Stimulated activated CD8-positive, alpha-beta memory T cell treated with anti-CD3 and anti-CD28 coated beads, Interleukin-4, amount 100 ng/mL, for 4 hours (primary cell): ENCODE measurements at places on chromosomes 2 and 18.

- DNase-seq: no peak
Observed at GRCh38 chr2:120821446-120822160, 85.9 kb downstream of the GLI2 start.

GRCh38 chr18:48238206-48238605 is 171.0 kb downstream of the ZBTB7C start:
- DNase-seq: no peak

DNA sequence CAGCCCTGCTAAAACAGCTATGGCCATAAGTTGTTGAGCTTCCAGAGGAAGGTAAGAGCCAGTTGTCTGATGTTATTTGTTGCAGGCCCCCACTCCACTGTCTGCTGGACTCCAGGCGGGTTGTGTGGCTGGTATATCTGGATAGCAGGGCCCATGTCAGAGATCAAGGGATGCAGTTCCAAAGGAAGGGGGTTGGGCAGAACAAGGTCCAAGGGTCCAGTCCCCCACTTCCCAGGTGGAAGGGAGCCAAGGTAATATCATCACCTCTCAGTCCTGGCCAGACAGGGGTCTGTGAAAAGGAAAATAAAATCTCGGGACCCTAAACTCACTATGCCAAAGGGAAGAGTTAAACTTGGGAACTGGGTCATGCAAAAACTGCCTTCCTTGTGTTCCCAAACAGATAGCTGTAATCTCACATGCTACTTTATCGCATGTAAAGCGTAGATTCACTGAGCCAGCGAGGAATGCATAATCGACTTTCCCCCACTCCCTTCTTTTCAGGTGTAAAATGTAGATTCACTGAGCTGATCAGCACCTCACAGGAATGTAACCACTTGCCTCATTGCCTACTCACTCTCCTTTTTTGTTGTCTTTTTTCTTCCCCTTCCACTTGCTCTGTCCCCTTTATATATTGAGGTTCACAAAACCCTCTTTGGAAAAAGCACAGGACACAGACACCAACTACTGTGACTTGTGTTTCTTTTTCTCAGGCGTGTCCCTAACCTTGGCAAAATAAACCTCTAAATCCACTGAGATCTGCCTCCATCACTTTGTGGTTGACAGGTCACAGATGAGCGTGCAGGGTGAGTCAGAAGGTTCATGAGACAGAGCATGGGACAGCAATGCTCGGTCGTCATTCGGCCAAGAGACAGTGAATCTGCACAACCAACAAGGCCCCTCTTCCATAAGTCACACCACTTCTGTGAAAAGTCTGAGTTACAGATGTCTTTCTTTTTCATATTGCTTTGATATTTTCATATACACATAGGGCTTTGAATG is 255.3 kb upstream of the SIX2 start:
- DNase-seq: no peak

DNA sequence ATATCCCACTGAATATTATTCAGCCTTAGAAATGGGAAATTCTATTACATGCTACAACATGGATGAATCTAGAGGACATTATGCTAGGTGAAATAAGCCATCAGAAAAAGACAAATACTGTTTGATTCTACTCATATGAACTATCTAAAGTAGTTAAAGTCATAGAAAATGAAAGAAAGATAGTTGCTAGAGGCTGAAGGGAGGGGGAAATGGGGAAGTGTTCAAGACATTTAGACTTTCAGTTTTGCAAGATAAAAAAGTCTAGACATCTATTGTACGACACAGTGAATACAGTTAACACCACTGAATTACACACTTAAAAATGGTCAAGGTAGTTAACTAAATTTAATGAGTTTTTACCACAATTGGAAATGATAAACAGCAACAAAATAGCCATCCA is 835.9 kb upstream of the CHAC2 start:
- DNase-seq: no peak

DNA sequence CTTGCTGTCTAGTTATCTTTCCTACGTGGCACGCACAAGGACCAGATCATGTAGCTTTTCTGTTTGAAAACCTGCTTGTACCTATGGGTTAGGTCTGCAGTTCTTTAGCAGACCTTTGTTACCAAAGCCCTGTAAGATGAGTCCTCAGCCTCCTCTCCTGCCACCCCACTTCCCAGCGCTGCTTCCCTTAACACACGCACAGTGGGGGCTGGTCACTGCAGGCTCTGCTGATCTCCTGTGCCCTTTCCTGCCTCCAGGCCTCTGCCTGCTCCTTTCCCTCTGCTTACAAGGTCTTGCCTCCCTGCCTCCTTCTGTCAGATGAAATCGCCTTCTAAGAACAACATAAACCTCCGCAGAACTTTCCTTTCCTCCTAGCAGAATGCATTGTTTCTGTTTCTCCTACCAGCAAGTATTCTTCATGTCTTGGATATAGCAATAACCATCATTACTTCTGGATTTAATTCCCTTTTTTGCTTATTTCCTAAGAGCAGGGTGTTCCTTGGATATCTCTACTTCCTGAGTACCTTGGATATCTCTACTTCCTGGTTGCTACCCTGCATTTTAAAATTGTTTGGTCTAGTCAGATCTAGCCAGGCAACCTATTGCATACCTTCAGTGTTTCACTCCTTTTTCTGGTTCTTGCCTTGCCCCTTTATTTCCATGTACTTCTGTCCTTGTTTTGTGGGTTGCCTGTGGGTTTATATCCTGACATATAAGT is 159.6 kb upstream of the ALPP start:
- no peak for DNase-seq

GRCh38 chr2:149738767-149739166 is 151.2 kb upstream of the MMADHC start:
- no peak for DNase-seq

GRCh38 chr18:61727241-61728193 is 165.3 kb downstream of the RNF152 start:
- DNase-seq: no peak

GRCh38 chr2:39240758-39241157 is 3.0 kb downstream of the CDKL4 start:
- no peak for DNase-seq

GRCh38 chr18:70645971-70646370 is 357.1 kb downstream of the SOCS6 start:
- DNase-seq: no peak

DNA sequence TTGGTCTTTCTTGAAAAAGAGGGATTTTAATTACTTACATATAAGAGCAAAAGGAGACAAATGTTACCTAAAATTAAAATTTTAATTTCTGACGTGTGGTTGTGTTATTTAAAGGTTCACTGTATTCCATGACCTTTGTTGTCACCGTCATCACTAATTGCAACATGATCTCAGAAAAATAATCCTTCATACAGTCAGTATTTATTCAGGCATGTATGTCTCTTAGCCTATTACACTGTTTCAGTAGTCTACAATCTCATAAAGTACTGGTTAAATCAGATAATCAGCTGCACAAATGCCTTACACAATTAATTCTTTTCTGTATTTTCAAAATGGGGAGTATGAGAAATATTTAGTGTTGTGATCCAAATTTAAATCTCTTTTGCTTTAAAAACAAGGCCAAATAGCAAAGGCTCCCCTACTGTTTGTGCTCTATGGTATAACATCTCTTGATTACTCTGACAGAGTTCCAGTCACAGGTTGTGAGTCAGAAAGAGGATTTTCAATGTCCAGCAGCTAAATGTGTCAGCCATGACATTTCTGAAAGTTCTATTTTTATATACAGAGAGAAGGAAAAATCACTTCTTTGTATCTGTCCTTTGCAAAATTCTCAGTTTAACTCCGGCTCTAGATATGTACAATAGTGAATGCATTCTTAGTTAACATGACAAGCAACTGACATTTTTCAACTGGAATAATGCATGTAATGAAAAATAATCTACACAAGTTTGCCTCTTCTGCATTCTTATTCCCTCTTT is 184.0 kb downstream of the FIGN start:
- DNase-seq: no peak

DNA sequence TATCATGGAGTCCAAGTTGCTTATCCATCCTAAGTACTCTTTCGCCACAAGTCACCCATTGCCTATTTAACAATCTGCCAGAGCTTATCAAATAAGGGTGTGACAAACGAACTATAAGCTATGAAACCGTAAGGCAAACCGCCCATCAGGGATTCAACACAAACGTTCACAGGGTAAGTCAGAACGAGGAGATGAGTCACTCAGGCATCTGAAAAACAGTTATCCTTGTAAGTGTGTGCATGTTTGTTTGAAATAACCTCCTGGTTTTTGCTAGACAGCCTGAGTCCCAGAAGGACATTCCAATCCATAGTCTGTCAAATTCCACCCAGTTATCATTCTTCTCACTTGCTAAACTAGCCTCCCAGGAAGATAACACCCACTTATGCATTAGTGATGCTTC is 299.1 kb downstream of the PAX3 start:
- no peak for DNase-seq

- no peak for DNase-seq
Observed at GRCh38 chr2:64186699-64187605, 42.7 kb upstream of the PELI1 start.

- no peak for DNase-seq
Observed at GRCh38 chr2:61436092-61436491, 34.8 kb downstream of the USP34 start.

GRCh38 chr2:147630585-147630984 is 214.2 kb upstream of the ACVR2A start:
- no peak for DNase-seq

GRCh38 chr2:6657855-6658254 is 207.9 kb downstream of the CMPK2 start:
- DNase-seq: no peak

DNA sequence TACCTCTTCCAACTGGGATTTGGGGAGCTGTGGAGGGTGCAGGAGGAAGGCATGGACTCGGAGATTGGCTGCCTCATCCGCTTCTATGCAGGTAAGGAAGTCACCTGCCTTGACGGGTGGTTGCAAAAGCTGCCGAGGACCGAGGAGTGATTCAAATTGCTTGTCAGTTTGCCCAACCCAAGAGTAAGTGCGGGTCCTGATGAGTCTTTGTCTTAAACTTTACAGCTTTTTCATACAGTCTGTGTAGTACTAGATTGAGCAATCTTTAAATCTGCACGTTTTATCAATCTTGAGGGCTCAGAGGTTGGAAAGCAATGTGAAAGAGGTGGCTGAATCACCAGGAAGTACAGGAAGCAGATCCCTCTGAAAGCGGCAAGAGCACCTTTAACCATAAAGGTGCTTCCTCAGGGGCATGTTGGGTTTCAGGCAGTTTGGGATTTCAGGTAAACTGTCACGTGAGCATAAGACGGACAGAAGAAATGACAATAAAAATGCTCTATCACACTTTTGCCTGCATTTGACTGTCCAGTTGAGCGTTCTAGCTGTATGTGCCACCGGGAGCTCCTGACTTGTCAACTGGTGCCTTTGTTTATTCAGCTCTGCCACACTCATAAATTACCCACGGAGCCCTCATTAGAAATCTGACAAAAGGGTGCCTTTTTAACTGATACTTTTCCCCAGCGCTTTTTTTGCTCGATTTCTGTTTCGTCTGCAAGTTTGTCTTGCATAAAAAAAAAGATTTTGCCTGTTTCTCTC is 2.0 kb downstream of the PHLPP1 start:
- no peak for DNase-seq

DNA sequence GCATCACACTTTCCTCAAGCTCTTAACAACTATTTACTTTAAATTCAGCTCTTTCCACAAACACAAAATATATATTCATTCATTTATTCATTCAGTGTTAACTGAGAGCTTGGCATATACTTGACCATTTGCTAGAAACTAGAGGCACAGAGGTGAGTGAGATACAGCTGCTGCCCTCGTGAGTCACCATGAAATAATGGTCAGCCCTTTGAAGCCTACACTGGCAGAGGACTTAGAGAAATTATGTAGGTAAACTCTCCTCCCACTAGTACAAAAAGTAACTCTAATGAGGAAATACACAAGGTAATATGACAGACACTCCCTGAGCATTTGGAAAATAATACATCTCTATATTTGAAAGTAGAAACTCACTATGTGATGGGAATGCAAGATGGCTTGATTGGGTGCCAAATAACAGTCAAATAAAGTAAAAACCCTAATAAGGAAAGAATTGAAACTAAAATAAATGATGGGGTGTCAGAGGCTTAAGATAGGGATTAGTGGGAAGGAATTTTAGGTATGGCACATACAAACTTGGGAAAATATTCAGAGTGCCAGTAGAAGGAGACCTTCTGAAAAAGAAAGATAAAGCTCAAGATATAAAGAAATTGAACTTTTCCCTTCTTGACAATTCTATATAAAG is 61.1 kb downstream of the ANTXR1 start:
- no peak for DNase-seq

- no peak for DNase-seq
Observed at GRCh38 chr18:8705238-8705960, at the start of gene MTCL1. Gene MTCL1, plus strand, starts transcription at chr18:8705556. Its CDS starts 105 bp downstream, at chr18:8705661.

- DNase-seq: no peak
Observed at GRCh38 chr2:714005-714741, 37.0 kb upstream of the TMEM18 start.

DNA sequence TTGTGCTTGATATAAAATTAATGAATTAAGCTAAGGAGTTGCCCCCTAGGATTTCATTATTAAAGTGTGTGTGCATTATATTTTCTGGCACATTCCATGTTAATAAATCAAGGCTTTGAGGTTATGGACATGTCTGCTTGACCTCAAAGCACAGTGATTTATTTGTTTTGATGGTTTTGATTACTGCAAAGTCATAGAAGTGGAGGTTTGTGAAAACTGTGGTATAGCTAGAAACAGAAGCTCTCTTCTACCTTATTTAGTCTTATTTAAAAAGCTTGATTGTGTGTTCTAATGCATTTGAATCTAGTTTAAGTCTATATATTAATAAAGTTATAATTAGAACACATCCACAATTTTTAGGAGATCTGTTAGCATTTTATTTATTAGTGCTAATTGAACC is 32.2 kb downstream of the DOK6 start:
- no peak for DNase-seq

DNA sequence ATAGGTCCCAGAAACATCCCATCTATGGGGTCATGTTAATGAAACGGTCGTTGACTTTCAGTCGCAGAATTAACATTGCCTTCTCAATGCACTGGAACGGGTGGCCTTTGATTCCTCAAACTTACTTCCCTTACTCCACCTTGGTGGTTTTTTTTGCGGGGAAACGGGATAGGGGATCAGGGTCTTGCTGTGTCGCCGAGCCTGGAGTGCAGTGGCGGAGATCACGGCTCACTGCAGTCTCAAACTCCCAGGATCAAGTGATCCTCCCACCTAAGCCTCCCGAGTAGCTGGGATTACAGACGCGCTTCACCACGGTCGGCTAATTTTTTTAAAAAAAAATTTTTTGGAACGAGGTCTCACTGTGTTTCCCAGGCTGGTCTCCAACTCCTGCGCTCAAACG is 754 bp downstream of the ATG16L1 start:
- DNase-seq: no peak
